Effector memory CD8-positive, alpha-beta T cell (primary cell): ENCODE measurements at places on chromosomes 2 and 18.

DNA sequence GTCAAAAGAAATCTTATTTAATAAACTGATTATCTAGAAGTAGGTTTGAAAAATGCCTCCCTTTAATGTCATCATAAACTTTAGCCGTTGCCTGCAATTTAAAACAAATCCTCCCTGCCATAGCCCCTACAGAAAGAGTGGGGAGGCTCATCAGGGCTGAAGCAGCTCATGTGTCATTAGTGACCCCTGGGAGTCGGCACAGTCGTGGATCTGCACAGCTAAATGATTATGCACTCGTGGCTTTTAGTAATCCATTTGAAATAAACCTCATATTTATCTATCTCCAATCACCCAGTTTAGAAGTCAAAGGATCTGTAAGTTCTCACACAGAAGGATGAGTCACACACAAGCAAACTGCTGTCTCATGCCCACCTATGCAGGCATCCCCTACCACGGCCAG is 277.3 kb downstream of the SS18 start:
- no peak for DNase-seq

- peak; percentile 6 for DNase-seq
Measured at GRCh38 chr2:216692636-216693413, 2.5 kb downstream of the IGFBP5 start.

DNA sequence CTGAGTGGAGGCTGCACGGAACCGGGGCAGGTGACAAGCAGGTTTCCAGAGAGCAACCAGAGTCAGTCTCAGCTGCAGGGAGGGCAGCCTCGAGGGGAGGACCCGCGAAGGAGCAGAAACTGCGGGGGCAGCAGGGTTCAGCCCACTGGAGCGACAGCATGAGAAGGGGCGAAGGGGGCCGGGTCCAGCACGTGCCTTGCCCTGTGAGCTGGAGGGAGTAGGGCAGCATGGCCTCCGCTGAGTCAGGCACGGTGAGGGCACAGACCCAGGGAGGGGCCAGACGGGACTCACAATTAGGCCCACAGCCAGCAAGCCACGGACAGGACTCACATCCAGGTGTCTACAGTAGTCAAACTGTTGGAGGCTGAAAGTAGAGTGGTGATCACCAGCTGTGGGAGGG is 22.7 kb upstream of the ATP9B start:
- no peak for DNase-seq

DNA sequence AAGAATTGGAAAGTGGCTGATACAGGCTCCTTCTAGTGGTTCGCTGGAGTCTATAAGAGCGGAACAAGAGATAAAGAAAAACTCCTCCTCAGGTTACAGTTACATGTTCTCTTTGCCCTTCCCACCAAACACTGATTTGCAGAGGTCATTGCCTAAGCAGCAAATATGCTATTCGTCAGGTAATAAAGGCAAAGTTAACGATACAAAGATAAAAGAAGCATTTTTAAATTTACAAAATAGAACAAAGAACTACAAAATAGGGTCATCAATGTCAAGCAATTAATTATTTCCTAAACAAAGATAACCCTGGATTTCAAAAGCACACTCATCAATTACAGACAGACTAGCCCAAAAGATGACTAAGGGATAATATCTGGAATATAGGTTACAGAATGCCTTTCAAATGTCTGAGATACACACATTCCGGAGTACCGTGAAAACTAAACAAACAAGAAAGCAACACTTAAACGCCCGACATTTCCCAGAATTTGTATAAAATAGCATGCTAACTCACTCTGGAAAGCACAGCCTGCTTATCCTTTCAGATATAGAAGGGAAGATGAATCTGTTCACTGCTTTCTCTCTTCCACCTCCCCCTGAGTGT is 186.4 kb downstream of the MREG start:
- no peak for DNase-seq

- no peak for DNase-seq
Measured at GRCh38 chr2:219158025-219158424, 2.6 kb downstream of the NHEJ1 start.

DNA sequence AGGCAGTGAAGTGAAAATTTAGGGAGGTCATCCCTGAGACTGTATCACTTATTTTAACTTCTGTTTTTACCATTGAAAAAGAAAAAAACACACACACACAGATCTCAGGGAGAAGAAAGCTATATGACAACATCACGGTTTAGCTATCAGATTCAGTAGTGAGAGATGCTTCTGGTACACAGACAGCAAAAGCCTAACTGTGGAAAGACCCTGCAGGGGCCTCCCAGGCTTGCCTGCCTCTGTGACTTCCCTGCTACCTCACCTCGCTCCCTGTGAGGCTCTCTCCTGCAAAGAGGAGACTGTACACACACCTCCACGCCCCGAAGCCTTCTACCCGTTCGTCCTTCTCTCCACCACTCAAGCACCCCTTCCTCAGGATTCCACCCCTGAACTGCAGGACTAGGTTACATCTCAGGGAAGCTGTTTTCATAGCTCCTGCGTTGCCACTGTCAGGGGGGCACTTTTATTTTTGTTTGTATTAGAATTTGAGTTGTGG is 86.3 kb downstream of the EPB41L3 start:
- no peak for DNase-seq

DNA sequence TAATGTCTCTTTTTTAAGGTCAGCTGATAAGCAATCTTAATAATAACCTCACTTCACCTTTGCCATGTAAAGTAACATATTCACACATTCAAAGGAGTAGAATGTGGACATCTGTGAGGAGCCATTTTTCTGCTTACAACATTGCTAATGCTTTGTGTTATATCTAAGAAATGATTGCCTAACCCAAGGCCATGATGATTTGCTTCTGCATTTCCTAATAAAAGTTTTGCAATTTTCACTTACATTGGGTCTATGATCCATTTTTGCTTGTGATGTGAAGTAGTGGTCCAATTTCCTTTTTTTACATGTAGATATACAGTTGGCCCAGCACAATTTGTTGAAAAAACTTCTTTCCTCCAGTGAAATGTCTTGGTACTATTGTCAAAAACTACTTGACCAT is 22.0 kb downstream of the RELCH start:
- DNase-seq, result no peak

DNA sequence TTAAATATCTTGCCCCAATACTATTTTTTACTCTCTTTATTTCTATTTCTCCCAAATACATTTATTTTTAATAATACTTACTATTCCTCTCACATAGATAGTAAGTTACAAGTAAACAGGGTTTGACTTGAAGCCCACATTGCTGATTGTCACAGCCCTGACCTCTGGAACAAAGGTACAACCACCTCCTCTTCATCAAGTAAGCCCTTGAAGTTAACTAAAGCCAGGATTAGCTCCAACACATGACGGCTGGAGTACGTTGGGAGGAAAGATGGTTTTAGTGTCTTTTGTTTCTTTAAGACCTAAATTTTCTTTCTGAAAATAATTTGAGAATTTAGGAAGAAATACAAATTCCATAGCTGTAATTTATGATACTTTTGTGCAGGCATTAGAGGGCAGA is 949 bp downstream of the MYOM1 start:
- no peak for DNase-seq

GRCh38 chr2:16313235-16313975 is 352.2 kb downstream of the CYRIA start:
- no peak for DNase-seq

DNA sequence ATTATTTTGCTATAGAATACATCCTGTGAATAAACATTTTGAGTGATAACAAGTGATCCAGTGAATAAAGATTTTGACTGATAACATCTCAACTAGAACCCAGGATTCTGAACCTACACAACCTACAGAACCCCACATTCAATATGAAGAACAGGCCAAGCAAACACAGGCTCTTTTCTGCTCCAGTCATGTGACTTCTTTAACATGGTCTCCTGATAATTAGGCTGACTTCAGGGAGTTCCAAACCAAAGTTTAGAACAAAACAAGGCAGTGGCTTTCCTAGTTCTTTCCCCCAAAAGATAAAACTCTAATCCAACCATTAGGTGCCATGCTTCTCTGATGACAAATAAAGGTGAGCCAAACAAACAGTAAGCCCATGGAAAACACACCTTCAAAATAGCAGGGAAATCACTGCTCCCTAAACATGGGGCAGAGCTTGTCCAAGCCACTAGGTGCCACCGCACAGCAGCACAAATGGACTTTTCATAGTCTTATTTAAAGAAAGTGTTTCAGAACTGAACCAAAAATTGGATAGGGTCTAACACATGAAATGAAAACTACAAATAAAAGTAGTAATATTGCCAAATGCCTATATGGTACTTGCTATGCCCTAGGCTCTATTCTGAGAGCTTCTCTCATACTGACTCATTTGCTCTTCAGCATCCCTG is 95.3 kb downstream of the EVA1A start:
- DNase-seq, result no peak

DNA sequence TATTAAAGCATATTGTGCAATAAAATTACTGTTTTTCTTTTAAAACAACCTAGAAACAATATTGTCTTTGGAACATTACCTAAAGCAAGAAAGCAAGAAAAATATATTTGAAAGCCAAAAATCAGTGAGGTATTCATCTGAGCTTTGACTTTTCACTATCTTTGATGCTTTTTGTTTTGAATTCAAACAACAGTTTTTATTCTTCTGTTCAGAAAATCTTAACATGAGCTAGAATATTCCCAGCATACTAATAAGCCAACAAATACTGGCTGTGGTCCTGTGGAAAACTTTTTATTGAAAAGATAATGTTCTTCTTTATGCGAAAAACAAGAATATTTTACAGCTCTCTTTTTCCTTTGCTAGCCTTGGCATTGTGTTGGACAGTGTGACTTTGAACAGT is 19.8 kb downstream of the FAM171B start:
- no peak for DNase-seq

- DNase-seq, result no peak
Measured at GRCh38 chr2:198710562-198710961, 747.2 kb downstream of the SATB2 start.

DNA sequence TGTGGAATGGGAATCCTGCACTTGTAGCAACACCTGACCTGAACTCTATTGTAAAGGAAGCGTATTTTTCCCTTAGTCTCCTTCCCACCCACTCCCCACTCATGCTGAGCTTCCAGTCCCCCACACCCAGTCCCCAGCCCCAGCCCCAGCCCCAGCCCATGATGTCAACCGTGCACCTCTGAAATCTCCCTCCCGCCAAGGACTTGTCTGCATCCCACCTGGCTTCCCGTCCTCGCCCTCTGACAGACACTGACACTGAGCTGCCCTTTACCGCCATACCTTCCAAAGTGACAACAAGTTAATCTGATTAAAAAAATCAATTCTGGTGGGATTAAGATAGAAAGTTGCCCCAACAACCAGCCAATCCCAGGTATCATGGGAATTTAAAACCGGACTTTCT is 213.6 kb upstream of the CELF4 start:
- no peak for DNase-seq

- peak; percentile 39 for DNase-seq
Measured at GRCh38 chr2:70103531-70104061, 16.3 kb downstream of the PCBP1 start.

DNA sequence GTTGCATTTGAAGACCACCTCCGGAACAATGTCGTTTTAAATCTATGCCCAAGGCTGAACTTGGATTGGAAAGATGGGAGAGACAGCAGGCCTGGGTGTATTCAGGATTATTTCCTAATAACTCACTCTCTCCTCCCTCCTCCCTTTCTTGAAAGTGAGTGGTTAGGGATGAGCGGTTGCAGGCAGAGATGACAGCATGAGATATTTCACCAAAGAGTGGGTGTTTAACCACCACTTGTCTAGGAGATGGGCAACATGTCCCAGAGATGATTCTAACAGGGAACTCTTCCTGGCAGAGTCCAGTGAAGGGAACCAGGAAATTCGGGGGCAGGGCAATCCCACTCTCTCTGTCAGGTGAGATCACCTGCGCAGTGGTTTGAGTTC is 123.2 kb downstream of the KCTD1 start:
- no peak for DNase-seq

- DNase-seq, result no peak
Measured at GRCh38 chr2:230418341-230419016, 2.5 kb downstream of the SP100 start.

DNA sequence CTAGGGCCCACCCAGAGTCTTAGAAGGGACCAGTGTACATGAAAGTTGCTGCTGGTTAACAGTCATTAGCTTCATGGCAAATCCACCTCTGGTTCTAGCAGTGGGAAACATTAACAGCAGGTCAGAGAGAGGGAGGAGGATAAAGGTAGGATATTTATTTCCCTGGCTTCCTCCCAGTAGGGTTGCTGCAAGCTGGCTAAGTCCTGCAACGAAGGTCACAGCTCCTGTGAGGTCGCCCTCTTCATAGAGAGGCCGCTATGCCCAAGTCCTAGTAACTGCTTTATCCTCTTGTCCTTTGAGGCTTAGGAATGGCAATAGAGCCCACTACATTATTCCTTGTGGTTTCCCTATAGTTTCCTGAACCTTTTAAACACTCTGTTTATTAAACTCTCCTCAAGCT is 84.0 kb upstream of the ACSL3 start:
- DNase-seq, result no peak

DNA sequence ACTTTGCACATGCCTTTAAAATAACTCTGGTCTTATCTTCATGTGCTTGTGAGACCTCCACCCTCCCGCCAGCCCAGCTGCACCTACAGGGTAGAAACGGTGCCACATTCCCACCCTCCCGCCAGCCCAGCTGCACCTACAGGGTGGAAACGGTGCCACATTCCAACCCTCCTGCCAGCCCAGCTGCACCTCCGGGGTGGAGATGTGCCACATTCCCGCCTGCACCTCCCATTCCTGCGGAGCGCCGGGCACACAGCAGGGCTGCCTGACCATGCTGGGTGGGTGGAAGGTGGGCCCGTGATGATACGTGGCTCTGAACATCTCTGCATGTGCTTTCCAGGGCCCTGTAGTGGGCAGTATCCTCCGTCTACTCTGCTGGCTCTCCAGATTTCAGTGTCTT is 243.7 kb upstream of the PXDN start:
- no peak for DNase-seq

DNA sequence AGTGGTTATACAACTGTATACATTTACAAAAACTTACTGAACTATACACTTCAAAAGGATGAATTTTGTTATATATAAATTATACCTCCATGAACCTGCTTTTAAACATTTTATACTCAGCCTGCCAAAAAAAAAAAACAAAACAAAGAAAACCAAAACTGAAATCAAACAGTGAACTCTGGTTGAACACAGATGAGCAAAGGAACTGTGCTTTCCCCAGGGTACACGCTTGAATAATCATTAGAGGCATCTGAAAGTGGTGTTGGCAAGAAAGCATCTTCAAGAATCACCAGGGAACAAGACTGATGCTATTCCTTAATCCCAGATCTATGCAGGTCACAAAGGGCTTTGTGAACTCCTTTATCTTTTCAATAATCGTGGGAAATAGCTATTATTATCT is 77.0 kb upstream of the LYPD1 start:
- no peak for DNase-seq

DNA sequence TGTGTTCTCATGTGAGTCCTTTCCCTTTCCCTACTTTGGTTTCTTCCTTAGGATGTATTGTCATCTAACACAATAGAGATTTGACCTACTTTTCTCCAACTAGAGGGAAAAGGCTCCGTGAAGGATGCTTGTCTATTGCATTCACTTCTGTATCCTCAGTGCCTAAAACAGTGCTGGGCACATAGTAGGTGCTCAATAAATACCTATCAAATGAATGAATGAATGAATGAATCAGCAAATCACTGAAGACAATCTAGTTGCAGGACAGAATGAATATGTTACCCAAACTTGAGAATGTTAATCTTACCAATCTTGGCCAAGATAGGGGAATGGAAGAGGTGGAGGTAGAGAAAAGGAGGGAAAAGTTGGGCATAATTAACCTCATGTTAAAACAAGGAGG is 277.0 kb upstream of the FBXO11 start:
- DNase-seq, result no peak

GRCh38 chr2:219167997-219168396 is 1.8 kb downstream of the SLC23A3 start:
- no peak for DNase-seq
